Stomach (tissue), 19 donors: ENCODE measurements at places on chromosomes 2 and 18. TPM values are rescaled to one million over a fixed set of nuclear protein-coding genes. Genes with fewer than 3 reads are reported as not detected.

Gene SLC23A3
- 0.92 TPM for total RNA-seq

Gene SNORC
- 1.3 TPM for total RNA-seq

Gene HOXD12
- not detected for total RNA-seq

Gene ACKR3
- 5.2 TPM for total RNA-seq

Gene PCARE
- not detected for total RNA-seq

Gene UGT1A4
- total RNA-seq: not detected

Gene GRP
- total RNA-seq: 3.2 TPM

Gene SLC11A1
- 8.9 TPM for total RNA-seq

Gene FAM237A
- total RNA-seq: not detected

Gene MRPS5
- total RNA-seq: 28.6 TPM

Gene RTKN
- 111 TPM for total RNA-seq

Gene ITM2C
- 1,030 TPM for total RNA-seq

Gene OTOF
- total RNA-seq: 0.29 TPM

Gene TDRD15
- total RNA-seq: not detected

Gene KIAA2012
- total RNA-seq: not detected

Gene MXD1
- 20.1 TPM for total RNA-seq

Gene ASB18
- not detected for total RNA-seq

Gene SIGLEC15
- not detected for total RNA-seq

Gene DOK6
- total RNA-seq: 1.8 TPM

Gene TWSG1
- 76.0 TPM for total RNA-seq

Gene C1QL2
- total RNA-seq: not detected

Gene ABCG8
- total RNA-seq: 1.1 TPM

Gene ARL6IP6
- 34.8 TPM for total RNA-seq

Gene SCN7A
- total RNA-seq: 40.8 TPM

Gene BCL11A
- 20.5 TPM for total RNA-seq

Gene SLC4A5
- 0.58 TPM for total RNA-seq

Gene SEPTIN10
- total RNA-seq: 101 TPM

Gene REG3A
- total RNA-seq: not detected

Gene POTEI
- total RNA-seq: 1.2 TPM

Gene YES1
- total RNA-seq: 57.4 TPM

Gene L3MBTL4
- total RNA-seq: 11.6 TPM

Gene TUBA4B
- not detected for total RNA-seq

Gene TMEM237
- 41.5 TPM for total RNA-seq

Gene DCDC2C
- not detected for total RNA-seq

Gene ADCY3
- total RNA-seq: 11.6 TPM
